ENCODE measurements at places on chromosomes 13 and 19.

- DNase-seq: no peak
Observed at GRCh38 chr13:78958006-78958405, 299.1 kb upstream of the OBI1 start.

- no peak for DNase-seq
Observed at GRCh38 chr19:54366811-54367210, 2.1 kb upstream of the LAIR1 start.

GRCh38 chr13:83881917-83882605, at the start of gene SLITRK1:
TSS of gene SLITRK1 (minus strand) at chr13:83882474. CDS start at chr13:83881507, 967 bp downstream.
- DNase-seq: peak; percentile 60

GRCh38 chr19:55504981-55505380, 16.7 kb downstream of the SSC5D start:
- no peak for DNase-seq

DNA sequence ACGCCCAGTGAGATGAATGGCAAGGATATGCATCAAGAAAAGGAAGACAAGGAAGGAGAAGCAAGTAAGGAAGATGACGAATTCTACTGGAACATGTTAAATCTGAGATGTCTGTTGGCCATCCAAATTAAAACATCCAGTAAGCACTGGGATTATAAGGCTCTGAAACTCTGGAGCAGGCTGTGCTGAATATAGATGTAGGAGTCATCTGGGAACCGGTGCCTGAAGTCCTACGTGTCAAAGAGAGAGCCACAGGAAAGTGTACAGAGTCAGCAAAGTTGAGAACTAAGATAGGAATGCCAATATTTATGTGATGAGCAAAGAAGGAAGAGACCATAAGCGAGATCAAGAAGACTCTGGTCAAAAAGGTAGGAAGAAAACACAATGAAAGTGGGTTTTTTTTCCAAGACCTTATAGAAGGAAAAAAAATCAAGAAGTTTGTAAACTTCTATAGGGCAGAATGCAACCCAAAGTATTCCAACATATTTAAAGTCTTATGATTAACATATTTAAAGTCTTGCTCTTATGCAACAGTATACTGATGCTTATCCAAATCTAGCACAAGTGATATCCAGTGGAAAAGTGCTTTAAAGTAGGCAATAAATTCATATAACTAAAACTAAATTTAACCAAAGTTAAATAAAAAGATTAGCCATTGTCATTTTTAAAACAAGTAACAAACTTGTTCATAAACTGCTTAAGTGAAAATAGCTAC, 51.2 kb upstream of the EEF1AKMT1 start:
- peak; percentile 67 for DNase-seq

GRCh38 chr19:16585808-16586476, 13.7 kb upstream of the SLC35E1 start:
- DNase-seq: no peak

GRCh38 chr19:48321372-48321621, 4.1 kb upstream of the EMP3 start:
- peak; percentile 81 for DNase-seq

DNA sequence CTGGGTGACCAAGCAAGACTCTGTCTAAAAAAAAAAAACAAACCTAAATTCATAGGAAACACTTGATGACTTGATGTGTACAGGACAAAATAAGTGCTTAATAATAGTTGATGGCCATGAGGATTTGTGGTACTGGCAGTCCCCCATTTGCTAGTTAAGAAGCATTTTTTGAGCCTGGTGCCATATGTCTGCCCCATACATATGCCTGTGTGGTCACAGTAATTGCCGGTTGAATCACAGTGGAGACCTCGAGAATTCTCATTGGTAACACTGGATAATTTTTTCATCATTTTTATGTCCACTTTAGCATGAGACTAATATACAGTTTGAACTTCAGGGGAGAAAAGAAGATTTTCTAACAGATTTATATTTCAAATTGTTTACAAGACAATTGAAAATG, 79.2 kb downstream of the LRCH1 start:
- DNase-seq: no peak

All from astrocyte (in vitro differentiated cells and primary cell).